ENCODE measurements at places on chromosomes 16 and 17.

GRCh38 chr17:33593991-33594390 is 300.9 kb upstream of the ASIC2 start:
- DNase-seq, result no peak

- no peak for DNase-seq
These were observed 88.9 kb downstream of the IRX5 start for GRCh38 chr16:55019419-55020131.

GRCh38 chr16:55330781-55331647 is 7.0 kb downstream of the IRX6 start:
- DNase-seq, result no peak

DNA sequence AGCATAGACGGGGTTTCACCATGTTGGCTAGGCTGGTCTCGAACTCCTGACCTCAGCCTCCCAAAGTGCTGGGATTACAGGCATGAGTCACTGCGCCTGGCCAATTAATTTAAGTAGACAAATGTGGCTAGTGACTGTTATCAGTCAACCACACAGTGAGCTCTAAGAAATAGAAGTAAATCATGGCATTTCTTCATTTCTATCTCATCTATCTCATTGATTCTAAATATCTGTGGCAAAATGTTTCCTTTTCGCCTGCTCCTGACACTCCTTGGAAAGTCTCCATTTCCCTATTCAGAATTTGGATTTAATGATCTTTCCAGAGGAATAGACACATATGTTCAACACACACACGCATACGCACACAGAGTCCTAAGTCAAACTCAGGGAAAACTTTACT is 81.3 kb downstream of the HIC1 start:
- no peak for DNase-seq

DNA sequence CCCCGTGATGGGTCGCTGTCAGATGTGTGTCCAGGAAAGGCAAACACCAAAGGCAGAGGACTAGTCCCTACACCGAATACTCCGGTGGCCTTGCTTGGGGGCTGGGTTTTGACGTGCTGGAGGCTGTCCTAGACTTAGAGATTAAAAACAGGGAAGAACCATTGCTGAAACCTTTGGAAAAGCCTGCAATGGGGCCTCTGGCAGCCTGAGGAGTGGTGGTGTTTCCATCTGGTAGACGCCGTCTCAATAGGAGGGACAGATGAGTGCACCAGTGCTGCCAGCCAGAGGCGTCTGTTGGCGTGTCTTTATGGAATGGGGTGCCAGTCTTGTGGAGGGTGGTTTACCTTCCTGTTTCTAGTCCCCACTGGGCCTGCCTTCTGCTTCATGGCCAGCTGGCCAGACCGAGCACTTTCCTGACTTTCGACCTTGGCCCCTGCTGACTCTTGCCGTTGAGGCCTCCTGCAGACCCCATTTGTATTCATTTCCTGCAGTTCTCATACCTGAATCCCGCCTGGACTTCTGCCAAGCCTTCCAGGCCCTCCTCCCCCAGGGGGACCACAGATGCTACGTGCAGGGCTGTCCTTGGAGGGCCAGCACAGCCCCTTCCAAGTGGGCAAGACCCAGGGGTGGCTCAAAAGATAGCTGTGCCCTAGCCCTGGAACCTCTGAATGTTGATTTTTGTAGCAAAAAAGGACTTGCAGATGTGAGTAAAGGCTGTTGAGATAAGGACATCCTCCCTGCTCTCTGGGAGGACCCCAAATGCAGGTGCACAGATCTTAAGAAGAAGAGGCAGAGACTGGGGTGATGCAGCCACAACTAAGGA is 1.9 kb upstream of the DNASE1 start:
- no peak for DNase-seq

GRCh38 chr17:15999974-16000827 is 577 bp downstream of the TTC19 start:
- no peak for DNase-seq

DNA sequence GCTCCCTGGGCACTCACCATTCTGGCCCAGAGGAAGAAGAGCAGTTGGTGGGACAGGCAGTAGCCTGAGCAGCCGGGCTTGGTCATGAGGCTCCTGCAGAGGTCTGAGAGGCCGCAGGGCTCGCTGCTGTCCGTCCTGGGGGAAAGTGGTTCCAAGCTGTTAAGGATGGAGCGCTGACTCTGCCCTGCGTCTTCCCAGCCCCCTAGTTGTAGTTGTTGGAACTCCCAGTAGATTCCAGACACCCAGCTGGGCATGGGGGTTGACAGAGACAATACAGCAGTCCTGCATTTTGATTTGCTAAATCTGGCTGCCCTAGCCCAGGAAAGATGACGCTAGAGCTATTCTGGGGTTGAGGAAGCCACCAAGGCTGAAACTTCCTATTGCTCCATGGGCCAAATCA is 7.3 kb downstream of the C16orf89 start:
- no peak for DNase-seq

DNA sequence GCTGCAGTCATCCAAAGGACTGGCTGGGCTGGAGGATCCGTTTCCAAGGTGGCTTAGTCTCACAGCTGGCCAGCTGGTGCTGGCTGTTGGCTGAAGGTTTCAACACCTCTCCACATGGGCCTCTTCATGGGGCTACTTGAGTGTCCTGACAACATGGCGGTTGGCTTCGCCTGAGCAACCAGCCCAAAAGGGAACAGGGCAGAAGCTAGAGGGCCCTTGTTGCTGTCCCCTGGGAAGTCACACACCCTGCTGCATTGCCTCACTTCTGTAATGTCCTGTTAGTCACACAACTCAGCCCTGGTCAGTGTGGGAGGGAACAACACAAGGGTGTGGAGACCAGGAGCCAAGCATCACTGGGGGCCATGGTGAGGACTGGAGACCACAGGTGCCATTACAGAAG is 36.6 kb downstream of the C16orf78 start:
- no peak for DNase-seq

DNA sequence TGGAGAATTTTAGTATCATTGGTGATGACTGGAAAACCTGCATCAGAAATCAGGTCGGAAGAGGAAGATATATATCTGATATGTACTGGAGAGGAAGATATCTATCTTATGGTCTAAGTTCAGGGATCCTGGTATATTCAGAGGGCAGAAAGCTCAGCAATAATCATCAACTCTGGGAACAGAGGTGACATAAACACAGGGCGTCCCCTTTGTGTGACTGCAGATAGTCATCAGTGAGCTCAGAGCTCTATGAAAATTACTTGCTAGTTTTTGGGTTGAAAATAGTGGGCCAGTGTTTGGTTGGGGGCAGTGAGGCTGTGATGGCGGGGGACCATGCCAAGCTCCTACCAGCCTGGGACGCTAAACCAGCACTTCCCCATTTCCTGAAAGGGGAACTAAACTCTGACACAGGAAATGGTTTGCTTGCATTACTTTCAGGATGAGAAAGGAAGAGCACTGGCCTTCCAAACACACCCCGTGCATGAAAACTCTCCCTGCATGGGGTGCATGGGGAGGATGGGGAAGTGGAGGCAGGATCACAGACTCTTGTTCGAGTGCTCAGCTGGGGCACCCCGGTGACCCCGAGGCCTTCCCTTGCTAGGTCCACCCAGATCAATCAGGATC is 15.8 kb downstream of the NOD2 start:
- DNase-seq, result no peak

DNA sequence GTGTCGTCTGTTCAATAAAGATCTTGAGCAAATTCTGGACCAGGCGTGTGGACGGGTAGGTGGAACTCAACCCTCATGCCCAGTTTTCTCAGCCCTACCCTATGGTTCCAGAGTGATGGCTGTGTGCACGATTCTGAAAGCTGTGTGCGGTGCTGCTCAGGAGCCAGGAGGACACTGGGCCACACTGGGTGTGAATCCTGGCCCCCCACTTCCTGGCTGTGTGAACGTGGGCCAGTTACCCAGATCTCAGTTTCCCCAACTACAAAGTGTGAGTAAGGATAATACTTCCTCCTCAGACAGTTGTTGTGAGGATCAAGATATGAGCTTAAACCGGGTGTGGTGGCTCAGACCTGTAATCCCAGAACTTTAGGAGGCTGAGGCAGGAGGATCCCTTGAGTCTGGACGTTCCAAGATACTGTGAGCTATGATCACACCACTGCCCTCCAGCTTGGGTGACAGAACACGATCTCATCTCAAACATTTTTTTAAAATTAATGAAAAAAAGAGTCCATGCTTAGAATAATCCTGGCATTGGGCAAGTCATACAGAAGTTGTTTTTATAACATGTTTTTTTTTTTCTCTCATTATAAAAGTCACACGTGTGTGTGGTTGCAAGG is 14.7 kb upstream of the MPRIP start:
- no peak for DNase-seq

GRCh38 chr17:11387610-11388009 is 146.6 kb downstream of the SHISA6 start:
- DNase-seq, result no peak

DNA sequence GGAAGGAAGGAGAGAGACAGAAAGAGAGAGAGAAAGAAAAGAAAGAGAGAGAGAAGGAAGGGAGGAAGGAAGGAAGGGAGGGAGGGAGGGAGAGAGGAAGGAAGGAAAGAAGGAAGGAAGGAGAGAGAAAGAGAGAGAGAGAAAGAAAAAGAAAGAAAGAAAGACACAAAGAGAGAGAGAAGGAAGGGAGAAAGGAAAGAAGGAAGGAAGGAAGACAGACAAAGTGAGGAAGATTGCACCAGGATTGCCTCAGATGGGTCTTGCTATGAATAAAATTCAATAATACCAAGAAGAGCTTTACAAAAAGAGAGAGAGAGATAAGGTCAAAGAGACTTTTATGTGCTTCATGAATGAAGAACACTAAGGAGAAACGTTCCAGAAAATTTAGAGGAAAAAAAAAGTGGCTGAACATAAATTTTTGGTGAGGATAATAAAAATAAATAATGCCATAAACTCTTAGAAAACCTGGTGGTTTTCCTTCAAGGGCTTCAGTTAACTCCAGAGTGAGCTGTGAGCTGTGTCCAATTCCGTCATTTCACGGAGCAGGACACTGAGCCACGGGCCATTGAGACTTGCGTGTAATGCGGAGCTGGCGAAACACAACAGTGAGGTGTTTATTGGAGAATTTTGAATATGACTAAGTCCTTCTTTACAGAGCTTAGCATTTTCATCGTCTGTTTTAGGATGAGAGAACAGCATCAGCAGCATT is 72.7 kb upstream of the TNRC6C start:
- no peak for DNase-seq

DNA sequence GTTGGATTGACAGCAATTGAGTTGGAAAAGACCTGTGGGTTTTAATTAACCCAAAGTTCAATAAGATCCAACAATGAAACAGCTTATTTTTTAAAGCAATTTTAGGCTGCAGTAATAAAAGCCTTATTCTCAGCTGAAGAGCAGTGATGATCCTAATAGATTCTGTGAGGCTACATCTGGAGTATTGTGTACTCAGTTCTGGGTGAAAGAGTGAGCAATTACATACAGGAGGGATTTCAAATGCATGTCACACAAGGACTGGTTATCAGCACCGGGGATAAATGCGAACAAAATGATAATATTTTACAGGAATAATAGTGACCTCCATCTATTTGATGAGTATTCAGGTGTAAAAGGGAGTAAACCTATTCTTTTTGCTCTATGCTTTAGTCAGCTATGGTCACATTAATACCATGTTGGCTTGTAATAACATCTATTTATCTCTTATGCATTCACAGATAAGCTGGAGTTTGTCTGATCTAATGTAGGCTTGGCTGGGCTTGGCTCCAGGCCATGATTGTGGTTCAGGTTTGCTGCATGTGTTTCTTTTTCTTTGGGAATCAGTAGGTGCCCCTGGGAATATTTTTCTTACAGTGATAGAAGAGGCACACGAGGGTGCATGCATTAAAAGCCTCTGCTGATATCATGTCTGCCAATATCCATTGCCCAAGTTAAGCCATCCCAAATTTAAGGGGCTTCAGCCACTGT is 22.2 kb upstream of the TOX3 start:
- DNase-seq, result no peak

DNA sequence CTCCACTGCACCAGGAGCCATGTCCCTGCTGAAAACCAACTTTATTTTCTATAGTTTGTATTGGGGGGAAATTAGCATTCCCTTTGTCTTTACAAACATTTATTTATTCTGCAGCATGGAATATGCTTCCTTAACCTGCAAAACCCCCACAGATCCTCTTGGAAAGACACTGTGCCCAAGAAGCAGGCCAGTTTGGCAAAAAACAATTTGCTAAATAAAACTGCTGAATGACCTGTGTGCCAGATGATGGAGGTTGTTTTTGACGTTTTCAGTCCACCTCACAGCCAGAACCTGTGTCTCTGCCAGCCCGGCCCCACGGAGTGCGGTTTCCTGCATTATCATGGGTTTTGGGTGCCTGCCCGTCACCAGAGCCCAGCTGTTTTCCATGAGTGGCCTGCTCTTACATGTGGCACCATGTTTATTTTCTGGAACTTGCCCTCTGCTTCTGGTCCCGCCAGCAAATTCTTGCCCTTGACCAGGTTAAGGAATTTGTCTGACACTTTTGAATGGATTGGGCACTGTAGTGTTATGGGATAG is 26.4 kb downstream of the ORC6 start:
- no peak for DNase-seq

- no peak for DNase-seq
These were observed 2.9 kb downstream of the C17orf67 start for GRCh38 chr17:56830726-56831368.

GRCh38 chr16:68859828-68860227 is 16.5 kb downstream of the TANGO6 start:
- no peak for DNase-seq
